ENCODE measurements at places on chromosomes 7 and 10.

GRCh38 chr10:124918191-124918830, 23.6 kb upstream of the ZRANB1 start:
- DNase-seq: no peak

GRCh38 chr10:123665491-123666286, 466 bp upstream of the GPR26 start:
- DNase-seq: no peak

GRCh38 chr7:128734890-128735289, 4.3 kb upstream of the CALU start:
- no peak for DNase-seq

DNA sequence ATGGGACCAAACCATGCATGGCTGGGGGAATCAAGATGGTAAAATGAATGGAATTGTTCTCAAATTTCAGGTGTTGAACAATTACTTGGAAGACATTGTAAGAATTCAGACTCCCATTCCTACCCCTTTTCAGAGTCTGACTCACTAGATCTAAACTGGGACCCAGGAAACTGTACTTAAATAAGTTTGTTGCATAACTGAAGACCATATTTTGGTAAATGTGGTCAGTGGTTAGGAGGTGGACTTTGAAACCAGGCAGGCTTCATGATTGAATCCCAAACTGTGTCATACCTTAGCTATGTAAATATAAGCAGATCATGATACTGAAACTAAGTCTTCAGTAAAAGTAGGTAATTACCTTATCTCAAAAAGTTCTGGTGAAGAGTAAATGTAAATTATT, 41.7 kb downstream of the ZWINT start:
- DNase-seq: no peak

DNA sequence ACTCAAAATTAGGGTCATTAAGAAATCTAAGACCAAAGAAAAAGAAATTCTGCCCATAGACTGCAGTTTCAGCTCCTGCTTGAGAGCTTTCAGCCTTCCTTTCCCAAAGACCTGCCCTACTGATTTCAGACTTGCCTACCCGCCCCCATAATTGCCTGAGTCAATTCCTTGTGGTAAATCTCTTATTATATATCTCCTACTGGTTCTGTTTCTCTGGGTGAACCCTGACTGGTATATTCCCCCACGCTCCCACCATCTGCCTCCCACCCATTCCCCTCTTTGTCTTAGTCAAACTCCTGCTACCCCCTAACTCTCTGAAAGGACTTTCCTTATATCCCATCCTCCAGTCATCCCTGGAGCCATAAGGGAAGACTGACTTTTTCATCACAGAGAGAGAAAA, 64.7 kb upstream of the MET start:
- DNase-seq: no peak

GRCh38 chr7:16202303-16202702, 219.0 kb downstream of the CRPPA start:
- DNase-seq: no peak

DNA sequence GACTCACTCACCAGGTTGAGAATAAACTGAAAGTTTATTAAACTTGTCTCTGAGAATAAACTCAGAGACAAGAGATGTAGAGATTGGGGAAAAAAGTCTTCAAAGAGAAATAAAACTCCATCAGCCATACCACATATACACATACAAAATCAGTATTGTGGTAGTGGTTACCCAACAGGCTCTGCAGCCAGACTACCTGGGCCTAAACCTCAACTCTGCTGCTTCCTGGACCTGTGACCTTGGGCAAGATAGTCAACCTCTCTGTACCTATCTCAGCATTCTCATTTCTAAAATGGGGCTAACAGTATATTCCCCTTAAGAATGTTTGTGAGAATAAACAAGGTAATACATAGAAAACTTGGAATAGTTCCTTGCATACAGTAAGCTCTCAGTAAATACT, 15.3 kb downstream of the TPK1 start:
- no peak for DNase-seq

DNA sequence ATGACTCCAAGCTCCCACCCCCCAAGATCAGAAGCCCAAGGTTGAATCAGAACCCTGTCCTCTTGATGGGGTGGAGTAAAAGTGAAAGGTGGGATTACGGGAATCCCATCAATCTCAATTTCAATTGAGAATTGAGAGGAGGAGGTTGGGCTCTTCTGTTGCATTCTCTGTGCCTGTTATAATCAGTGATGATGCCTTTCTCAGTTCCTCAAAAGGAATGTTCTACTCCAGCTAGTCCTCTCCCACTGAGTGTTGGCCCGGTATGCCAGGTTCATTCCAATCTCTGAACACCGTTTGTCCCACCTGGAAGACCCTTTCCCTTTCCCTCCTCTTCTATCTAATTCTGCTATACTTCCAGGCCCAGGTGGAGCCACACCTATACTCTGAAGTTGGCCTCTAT, 17.2 kb upstream of the XPNPEP1 start:
- no peak for DNase-seq

- no peak for DNase-seq
These were observed 40.9 kb downstream of the CDH23 start for GRCh38 chr10:71437537-71438092.

- no peak for DNase-seq
These were observed 129.9 kb downstream of the KBTBD2 start for GRCh38 chr7:32761451-32762205.

DNA sequence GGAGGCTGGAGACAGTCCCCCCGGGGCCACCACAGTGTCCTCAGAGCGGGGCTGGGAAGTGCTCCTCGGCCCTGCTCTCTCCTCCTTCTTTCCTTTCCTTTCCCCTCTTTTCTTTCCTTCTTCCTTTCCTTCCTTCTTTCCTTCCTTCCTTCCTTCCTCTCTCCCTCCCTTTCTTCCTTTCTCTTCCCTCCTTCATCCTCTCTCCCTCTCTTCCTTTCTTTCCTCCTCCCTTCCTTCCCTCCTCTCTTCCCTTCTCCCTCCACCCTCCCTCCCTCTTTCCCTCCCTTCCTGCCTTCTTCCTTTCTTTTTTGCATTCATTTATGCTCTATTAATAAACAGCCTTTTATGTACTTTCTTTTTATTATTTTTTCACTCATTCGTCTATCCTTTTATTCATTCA, 127.1 kb upstream of the TCERG1L start:
- no peak for DNase-seq

- no peak for DNase-seq
These were observed 167.5 kb downstream of the ITGB1 start for GRCh38 chr10:32790483-32790882.

DNA sequence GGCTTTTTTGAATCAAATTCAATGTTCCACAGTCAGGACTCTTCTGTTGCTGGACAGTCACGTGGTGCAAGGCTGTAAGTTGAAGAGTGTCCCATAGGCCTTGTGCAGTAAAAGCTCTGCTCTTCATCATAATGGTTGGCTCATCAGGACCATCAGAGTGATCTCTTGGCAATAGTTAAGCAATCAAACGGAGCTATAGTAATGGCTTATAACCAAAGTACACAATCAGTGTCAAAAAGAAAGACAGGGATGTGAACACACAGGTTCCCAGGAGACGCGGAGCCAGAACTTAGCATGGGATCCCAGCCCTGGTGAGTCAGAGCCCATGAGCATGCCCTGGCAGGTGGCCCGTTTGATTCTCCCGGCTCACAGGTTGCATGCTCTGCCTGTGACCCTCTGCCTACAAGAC, 10.8 kb upstream of the GPNMB start:
- no peak for DNase-seq

DNA sequence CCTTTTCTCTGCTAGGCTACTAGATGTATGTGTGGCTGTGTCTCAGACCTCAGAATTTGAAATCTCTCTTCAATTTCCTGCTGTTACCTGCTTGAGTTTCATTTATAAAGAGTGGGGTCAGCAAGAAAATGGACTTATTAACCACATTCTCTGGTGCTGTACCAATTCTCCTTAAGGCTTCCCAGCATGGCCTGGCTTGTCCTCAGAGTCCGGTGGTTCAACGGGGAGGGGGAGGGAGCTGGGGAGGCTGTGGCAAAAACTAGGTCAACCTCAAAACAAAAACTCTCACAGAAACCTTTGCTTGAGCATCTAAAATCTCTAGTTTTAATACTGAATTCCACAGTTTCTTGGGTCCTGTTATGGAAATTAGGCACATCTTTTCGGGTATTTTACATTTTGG, 389.1 kb upstream of the COBL start:
- DNase-seq: no peak

DNA sequence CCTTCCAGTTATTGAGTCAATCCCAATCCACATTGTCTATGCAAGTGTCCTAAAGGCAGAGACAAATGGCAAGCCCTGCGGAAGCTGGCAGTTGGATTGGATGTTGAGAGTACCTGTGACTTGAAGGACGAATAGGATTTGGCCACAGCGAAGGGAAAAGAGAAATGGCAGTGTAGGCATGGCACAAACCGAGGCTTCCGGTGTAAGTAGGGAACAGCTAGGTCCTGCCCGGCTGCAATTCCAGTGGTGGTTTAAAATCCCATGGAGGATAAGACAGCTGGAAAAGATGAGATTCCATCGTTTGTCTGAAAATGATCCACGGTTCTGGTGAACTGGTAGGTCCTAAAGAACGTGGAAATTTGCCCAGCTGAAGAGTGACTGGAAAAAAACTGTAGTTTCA, 296.2 kb downstream of the TCERG1L start:
- DNase-seq: no peak

DNA sequence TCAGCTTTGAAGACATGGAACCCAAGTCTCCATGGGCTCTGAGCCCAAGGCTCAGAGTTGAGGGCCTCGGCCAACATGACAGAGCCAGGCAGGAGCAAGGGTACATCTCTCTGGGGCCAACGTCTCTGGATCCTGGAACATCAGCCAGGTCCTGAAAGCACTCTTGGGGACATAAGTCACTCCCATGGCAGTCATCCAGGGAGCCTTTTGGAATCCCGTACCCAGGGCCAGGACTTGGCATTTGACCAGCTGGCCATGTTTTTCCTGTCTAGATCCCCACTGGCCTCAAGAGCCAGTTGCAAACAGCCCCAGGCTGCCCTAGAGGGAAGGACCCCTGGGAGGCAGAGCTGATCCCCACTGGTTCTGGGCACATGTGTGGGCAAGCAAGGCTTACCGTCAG, 4.3 kb upstream of the CXCL12 start:
- no peak for DNase-seq

GRCh38 chr10:92849234-92849525, 860 bp downstream of the EXOC6 start:
- no peak for DNase-seq

GRCh38 chr7:54186336-54186735, 355.8 kb upstream of the VSTM2A start:
- DNase-seq: no peak

DNA sequence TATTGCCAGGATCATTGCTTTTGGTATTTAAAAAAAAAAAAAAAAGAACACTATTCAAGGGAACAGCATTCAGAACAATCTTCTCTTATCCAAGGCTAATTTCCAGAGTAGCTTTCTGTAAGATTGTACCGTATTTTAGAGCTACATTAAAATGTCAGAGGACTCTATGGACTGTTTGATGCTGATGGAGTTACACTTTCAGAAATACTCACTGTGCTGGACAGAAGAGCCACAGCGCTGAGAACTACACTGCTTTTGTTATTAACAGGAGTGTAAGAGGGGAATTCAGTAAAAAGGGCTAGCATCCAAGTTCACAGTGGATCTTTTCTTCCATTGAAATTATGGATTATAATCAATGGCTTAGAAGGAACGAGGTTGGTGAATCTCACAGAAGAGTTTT, 247.7 kb downstream of the AHR start:
- no peak for DNase-seq

DNA sequence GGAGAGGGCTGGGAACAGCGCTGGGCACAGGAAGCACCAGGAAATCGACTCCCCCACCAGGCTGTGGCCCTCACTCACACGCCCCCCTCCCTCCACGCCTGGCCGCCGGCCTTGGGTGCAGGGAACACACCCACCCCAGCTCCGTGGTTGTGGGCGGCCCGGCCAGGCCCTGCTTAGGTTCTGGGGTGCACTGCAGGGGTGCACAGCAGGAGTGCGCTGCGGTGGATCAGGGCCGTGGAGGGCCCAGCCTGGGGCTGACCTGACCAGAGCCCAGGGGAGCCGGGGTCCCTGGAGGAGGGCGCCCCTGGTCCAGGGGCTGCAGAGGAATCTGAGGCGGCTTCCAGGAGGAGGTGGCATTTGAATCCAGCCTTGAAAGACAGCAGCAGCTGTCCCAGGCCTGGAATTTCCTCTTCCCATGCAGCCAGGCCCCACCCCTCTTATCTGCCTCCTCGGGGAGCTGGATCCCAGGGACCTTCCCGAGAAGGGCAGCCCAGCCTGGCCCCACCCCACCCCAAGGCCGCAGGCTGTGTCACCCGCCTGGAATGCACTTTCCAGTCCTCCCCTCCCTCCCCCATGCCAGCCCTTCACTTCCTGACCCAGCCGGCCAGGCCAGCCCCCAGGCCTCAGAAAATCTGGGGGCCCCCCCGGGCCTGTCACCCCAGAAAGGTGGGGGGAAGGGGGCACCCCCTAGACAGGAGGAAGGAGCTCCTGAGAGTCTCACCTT, 18.4 kb upstream of the PDGFA start:
- no peak for DNase-seq

GRCh38 chr7:75050501-75050900, 23.1 kb downstream of the RCC1L start:
- DNase-seq: no peak

DNA sequence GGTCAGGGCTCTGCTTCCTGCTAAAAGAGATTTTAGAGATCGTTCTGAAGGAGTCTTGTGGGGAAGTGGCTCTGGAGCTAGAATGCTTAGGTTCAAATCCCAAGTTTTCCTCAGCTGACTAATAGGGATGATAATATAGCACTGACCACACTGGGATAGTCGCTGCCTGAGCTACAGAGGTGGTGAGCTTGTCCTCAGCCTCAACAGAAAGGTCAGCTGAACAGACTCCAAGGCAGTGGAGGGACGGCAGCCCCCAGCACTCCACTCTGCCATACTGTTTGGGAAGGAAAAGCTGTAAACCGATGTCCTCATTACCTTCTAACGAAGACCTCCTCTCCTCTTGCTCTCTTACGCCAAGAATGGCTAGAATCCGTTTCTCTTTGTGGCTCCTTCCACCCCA, 36.2 kb downstream of the KAT6B start:
- DNase-seq: no peak

GRCh38 chr10:70093335-70093944, 39.2 kb downstream of the AIFM2 start:
- no peak for DNase-seq
